ENCODE measurements at places on chromosomes 2 and 18. TPM values are rescaled to one million over a fixed set of nuclear protein-coding genes. Genes with fewer than 3 reads are reported as not detected.

Gene KCNE4
- 4.0 TPM for total RNA-seq

Gene TM4SF20
- not detected for total RNA-seq

Gene EN1
- 2.9 TPM for total RNA-seq

Gene TSPYL6
- total RNA-seq: not detected

Gene DAW1
- total RNA-seq: 0.23 TPM

Gene SH3YL1
- 30.5 TPM for total RNA-seq

Gene KCTD18
- 22.5 TPM for total RNA-seq

Gene AQP12B
- not detected for total RNA-seq

Gene RAX
- not detected for total RNA-seq

Gene SLC38A11
- total RNA-seq: not detected

Gene B3GNT7
- total RNA-seq: not detected

Gene PARD3B
- 2.8 TPM for total RNA-seq

Gene PPP1R1C
- 2.0 TPM for total RNA-seq

Gene CTIF
- total RNA-seq: 15.8 TPM

Gene NYAP2
- total RNA-seq: not detected

Gene NDUFAF7
- 13.6 TPM for total RNA-seq

Gene ATP6V1C2
- total RNA-seq: not detected
